ENCODE measurements at places on chromosomes 7 and 10. TPM values are rescaled to one million over a fixed set of nuclear protein-coding genes. Genes with fewer than 3 reads are reported as not detected.

ZPBP gene
- total RNA-seq, result not detected

TAS2R41 gene
- total RNA-seq, result not detected

ABCC2 gene
- total RNA-seq, result 0.17 TPM

HELLS gene
- total RNA-seq, result 28.6 TPM

SH2D4B gene
- not detected for total RNA-seq

DYNC1I1 gene
- total RNA-seq, result 0.34 TPM

PCLO gene
- 0.17 TPM for total RNA-seq

EGR2 gene
- total RNA-seq, result not detected

SPOCK2 gene
- 0.34 TPM for total RNA-seq

PRF1 gene
- total RNA-seq, result not detected

BAG3 gene
- total RNA-seq, result 56.0 TPM

CRHR2 gene
- total RNA-seq, result not detected

Measured in bronchus fibroblast of lung (primary cell).